T1000 (cell line): ENCODE measurements at places on chromosomes 6 and 20.

DNA sequence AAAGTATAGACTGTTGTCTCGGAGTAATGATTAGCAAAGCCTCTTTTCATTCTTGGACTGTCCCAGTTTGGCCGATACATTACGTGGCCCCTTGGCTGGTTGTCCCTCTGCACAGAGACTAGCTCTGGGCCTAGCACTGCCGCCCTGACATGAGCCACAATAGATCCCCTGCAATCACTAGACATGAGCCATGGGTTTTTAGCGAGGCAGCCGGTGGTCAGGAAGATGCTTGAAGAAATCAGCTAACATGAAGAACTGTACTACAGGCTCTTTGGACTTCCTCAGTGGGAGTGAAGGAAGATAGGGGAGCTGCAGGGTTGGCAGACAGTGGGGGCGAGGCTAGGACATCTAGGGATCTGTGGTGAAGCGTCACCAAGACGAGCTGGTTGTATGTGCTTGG lies 11.0 kb downstream of the DUSP22 start:
- DNase-seq: no peak

DNA sequence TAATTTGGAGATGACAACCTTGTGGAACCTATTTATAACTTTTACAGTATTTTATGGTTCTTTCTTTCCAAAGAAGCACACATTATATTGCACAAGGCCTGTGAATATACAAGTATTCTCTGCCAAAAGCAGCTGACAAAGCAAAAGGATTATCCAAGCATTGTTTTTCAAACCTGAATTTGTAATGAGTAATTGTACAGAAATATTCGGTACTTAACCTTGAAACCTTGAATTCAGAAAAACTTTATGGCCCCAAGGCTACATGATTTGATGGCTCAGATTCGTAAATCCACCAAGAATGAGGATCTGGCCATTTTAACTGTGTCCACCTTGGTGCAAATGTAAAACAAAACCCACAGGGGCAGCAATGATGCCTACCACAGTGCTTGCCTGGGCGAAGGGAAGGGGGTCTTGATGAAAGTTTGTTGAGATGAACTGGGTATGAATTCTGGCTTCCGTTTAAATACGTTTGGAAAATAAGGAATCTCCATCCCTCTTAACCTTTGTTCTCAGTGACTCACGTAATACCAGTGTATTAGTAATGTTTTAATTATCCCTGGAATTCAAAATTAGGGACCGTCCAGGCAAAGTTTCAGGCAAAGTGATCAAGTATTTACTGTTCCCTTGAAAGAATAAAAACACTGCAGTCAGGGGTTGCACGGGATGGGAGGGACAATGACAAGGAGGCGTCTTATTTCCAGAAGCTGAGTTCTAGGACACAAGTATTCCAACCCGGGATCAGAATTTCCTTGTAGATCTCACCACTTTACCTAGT lies 2.7 kb upstream of the RBM24 start:
- peak; percentile 55 for DNase-seq

GRCh38 chr20:47334022-47334551 lies 22.4 kb downstream of the ZMYND8 start:
- peak; percentile 68 for DNase-seq

DNA sequence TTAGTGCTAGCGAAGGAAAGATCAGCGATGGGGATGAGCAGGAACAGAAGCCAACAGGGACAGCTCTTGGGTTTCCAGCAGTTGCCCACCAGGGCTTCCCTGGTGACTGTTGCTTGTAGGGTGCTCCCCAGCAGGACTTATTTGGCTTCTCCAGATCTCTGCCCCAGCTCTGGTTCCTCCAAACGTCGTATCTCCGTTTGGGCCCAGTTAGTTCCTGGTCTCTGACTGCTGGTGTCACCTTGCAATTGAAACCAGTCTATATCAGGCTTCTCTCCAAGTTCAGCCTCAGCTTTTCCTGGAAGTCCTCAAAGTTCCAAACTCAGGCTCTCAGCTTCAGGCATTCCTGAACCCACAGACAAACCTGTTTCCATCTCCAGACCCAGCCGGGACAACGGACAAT lies 70.8 kb upstream of the NXT1 start:
- DNase-seq: no peak

DNA sequence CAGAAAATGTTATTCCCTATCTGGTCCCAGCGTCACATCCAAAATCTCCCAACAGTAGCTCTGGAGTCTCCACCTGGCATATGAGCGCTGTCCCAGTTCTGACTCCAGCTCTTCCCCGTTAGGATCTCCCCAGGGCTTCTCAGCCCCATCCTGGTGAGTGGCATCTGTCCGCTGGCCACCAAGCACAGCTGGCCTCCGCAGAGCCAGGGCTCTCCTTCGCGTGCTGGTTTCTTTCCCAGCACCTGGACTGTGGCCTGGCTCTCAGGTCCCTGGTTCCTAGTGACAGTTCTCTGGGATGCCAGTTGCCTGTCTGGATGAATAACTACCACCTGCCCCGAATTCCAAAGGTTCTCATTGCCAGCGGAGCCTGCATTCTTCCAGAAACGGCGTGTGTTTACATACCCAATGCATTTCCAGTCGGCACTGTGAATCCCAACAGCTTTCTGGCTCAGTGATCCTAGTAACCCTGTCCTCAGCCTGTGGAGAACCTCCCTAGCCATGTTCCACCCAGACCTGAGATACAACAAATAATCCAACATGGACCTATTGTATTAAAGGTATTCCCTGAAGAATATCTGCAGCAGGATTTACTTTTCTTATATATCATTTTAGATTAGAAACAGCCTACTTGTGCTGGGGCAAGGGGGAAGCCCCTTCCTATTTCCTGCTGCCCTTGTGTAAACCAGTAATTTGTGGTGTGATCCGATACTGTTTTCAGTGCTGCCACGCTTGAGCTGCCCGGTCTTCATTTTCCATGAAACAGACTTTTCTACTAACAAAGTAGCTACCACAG lies 69.9 kb upstream of the PDE10A start:
- no peak for DNase-seq

GRCh38 chr6:112701201-112701600 lies 354.1 kb downstream of the RFPL4B start:
- DNase-seq: no peak

DNA sequence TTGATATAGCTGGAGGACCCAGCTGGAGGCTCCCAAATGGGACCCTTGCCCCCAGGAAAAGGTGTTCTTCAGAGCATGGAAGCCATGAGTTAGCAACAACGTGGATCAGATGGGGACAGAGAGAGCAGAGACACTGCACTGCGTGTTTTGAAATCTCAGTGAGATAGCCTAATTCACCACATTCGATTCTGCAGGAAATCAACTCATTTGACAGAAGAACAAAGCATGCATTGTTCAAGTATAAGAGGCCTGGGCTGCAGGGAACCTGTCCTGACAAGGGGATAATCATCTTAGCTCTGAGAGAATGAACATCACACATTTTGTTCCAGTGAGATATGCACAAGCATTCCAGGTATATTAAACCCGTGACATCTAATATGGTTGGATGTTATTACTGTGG lies 450.2 kb downstream of the CDH26 start:
- DNase-seq: no peak

- no peak for DNase-seq
Measured at GRCh38 chr20:63748934-63749270, 9.3 kb downstream of the SLC2A4RG start.

DNA sequence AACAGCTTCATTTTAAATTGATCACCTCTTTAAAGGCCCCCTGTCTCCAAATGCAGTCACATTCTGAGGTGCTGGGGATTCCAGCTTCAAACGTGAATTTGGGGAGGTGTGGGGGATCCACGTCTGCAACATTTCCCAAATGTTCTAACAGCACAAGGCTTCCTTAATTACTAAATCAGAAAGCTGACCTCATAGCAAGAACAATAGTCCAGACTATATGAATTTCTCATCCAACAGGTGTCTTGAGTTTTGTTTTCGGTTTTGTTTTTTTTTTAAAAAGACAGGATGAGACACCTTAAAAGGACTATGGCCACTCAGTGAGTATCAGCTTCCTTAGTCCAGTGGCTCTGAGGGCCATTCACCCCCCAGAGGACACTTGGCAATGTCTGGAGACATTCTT lies 11.5 kb downstream of the ATP9A start:
- no peak for DNase-seq

DNA sequence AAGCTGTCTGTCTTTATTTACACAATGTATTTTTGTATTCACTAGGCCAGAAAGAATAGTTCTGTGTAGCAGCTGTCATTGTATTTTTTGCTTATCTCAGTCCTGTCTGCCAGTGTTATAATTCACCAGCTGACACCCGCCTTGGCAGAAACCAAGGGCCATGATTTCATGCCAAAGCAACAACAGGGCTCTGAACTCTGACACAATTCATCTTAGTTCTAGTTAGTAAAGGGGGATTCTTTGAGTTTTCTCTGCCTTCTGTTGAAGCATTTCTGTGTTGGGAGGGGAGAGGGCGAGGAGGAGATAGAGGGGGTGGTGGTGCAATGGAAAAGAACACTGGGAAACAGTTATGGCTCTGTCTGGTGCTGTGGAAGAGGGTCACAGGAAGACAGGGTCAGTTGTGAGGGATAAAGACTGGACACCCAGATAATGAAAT lies 684.6 kb upstream of the MARCKS start:
- no peak for DNase-seq

DNA sequence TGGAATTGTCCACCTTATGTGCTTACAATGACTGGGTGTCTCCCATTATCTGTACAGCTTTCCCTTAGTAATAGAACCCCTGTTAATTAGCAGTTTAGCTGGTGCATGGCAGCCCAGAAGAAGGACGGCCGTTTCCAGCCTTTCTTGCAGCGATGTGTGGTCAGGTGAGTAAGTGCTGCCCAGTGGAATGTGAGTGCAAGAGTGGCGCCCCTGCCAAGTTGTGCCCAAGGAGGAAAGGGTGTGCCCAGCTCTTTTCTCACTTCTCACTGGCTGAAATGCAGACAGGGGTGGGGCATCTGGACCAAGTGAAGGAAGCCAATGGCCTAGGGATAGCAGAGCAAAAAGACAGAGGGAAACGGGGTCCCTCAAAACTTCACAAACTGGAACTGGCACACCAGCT lies 296.8 kb downstream of the PREX1 start:
- DNase-seq: no peak

DNA sequence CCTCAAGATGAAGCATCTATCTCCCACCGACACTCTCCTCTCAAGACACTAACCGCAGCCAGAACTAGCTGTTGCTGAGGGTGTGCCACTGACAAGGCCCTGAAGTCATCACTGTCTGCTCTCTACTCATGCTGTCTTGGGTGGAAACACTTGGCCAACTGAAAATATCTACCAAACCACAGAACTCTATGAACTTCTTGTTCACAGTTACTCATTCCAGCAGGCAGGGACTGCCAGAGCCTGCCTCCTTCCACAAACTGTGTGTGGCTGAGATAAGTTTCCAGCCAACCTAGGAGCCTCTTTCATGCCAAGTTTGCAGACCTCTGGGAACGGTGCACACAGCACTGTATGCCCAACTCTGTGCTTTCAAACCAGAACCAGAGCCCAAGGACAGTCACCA lies 45.5 kb upstream of the NXT1 start:
- no peak for DNase-seq

DNA sequence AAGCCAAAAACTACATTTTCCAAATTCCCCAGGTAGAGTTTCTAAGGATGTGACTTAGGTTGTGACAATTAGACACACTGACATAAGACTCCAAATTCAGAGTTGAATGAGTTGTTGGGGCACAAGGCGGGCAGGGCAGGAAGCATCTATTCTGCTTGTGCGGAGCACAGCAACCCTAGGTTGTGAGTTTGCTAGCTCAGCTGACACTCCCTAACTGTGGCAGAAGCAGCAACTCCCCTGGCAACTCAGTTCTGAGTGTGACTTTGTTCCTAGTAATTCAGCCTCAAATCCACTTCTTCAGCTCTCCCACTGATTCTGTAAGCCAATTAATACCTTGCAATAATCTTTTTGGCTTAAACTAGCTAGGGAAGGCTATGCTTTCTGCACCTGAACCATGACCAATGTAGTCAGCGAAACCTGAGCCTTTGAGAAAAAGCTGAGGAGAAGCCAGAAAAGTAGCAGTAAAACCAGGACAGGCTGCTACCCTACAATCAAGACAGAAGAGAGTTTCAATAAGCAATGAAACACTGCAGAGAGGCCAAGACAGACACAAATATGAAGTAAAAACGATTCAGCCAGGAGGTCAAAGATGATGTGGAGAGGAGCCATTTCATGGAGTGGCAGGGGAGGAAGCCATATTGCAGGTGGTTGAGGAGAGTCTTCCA lies 30.0 kb upstream of the PAQR8 start:
- DNase-seq: no peak

GRCh38 chr6:109446541-109446940 lies 6.0 kb downstream of the SMPD2 start:
- no peak for DNase-seq

DNA sequence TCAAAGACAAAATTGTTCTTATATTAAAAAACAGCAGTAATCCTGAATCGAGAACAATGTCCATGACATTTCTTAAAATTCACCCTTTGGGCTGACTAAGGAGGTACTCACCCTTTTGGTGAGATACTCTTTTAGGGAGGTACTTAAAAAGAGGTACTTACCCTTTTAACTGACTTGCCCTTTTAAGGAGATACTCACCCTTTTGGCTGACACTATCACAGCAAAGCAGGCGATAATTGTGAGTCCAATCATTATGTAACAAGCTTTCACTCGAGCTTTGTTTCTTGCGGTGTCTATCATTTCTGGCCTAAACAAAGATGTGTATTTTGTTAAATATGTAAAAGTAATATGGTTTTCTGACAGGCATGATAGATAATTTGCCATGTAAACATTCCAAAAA lies 3.7 kb downstream of the FAM162B start:
- DNase-seq: no peak

- no peak for DNase-seq
Measured at GRCh38 chr6:53095270-53095669, 30.1 kb downstream of the FBXO9 start.

DNA sequence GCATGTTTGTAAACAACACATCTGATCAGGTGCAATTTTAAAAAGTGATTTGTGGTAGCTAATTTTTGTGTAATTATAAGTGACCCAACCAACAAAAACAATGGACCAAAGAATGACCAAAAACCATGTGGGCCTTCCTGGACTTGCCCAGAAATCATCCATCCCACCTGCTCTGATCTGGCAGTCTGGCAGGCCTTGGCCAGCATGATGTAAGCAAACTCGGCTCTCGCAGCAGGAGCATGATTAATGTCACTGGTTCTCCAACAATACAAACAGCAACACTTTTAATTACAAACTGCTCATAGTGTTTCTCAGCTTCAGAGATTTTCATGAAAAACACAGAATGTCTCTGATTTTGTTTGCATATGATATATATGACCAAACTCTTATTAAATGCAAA lies 16.1 kb downstream of the TP53INP2 start:
- no peak for DNase-seq

GRCh38 chr20:10708351-10709185 lies 34.8 kb upstream of the JAG1 start:
- DNase-seq: no peak

GRCh38 chr6:77457720-77458349 lies 5.5 kb downstream of the HTR1B start:
- peak; percentile 38 for DNase-seq

DNA sequence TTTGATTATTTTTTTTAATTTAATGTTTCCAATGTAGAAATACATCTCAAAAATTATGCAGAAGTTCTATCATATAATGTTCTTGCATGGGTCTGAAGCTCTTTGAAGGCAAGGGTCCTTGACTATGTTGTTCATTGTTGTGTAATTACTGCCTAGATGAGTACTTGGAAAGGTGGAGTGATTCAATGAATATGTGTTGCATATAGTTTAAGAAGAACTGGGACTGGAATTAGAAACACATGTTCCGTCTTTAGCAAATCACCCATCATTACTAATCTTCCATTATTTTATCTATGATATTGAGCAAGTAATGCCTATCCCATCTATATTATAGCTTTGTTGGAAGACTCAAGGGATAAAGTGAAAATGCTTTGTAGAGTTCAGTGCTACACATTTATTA lies 147.3 kb downstream of the LAMA2 start:
- DNase-seq: no peak

- no peak for DNase-seq
Measured at GRCh38 chr20:46695892-46696291, 6.6 kb upstream of the TP53RK start.
